NCI-H1048 (cell line): ENCODE measurements at places on chromosomes 3 and 15.

DNA sequence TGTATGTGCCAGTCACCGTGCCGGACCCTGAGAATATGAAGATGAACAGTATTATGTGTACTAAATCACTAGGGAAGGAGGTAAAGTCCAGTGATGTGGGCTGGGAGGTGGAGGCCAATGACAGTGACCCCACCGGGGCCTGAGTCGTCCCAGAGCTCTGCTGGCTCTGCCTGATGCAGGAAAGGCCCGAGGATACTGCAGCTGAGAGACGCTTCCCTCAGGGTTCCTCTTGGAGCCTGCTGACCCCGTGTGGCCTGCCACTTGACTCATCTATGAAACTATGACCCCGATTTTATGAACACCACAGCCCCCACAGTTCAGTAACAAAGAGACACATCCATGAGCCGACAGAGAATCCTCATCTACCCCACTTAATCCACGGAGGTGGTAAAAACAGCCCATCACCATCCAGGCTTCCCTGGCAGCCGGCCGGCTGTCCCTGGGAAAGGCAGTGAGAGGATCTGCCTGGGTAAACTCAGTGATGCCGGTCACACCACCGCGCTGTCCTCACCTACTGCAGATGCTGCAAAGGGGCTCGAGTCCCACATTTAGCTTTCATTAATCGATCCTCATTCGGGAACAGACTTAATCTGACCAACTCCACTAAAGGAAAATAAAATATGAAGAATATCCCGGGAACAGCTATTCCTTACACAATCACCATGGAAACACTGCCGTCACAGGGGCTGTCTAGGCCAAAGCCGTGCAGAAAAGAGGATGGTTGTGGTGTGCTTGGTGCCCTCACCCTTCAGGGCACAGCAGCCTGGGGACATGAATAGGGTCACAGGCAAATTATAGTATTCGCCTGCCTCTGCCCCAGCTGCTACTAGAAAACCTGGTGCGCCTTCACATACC, 82.9 kb downstream of the ARRDC4 start:
- DNase-seq = no peak

DNA sequence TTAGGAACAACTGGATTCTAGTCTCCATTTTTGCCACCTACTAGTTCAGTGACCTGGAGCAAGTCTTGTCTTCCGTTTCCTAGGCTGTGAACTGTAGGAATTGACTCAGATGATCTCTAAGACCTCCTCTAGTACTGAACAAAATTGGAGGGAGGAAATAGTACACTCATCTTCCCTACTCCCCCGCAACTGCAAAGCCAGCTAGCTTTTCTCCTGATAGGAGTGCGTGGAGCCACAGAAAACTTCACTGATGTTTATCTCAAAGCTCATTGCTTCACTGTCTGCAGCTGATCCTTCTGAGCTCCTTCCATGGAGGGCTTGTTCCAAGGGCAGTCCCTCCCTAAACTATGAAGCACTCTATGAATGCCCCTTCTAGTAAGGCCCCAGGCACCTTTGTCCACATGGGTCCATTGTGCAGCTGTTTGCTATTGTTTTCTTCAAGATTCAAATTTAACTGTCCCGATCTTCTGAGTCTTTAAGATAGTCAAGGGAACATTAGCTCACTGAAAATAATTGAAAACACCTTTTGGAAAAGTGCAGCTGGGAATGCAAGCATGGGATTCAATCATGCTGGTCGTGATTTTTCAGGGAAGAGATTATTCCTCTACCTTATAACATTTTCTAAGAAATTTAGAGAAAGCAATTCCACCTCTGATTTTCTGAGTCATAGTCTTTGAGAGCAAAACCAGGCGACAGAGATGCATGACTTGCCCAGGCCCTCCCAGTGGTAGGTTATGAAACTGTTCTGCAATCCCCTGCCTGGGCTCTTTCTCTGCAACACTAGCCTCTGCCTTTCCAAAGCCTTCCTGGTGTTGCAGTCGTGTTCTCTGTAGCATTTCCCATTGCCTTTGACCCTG, 24.3 kb downstream of the FILIP1L start:
- DNase-seq = no peak

- no peak for DNase-seq
Measured at GRCh38 chr3:15265655-15266509, 59.8 kb downstream of the CAPN7 start.

- no peak for DNase-seq
Measured at GRCh38 chr3:179088306-179088705, 16.7 kb upstream of the ZMAT3 start.

- DNase-seq = no peak
Measured at GRCh38 chr3:14772533-14773138, 46.1 kb upstream of the FGD5 start.

GRCh38 chr3:46575577-46576222, 9.6 kb upstream of the LRRC2 start:
- DNase-seq = no peak

GRCh38 chr3:39189150-39189958, 3.0 kb downstream of the XIRP1 start:
- no peak for DNase-seq

GRCh38 chr3:25281041-25281731, 146.9 kb upstream of the RARB start:
- DNase-seq = no peak

DNA sequence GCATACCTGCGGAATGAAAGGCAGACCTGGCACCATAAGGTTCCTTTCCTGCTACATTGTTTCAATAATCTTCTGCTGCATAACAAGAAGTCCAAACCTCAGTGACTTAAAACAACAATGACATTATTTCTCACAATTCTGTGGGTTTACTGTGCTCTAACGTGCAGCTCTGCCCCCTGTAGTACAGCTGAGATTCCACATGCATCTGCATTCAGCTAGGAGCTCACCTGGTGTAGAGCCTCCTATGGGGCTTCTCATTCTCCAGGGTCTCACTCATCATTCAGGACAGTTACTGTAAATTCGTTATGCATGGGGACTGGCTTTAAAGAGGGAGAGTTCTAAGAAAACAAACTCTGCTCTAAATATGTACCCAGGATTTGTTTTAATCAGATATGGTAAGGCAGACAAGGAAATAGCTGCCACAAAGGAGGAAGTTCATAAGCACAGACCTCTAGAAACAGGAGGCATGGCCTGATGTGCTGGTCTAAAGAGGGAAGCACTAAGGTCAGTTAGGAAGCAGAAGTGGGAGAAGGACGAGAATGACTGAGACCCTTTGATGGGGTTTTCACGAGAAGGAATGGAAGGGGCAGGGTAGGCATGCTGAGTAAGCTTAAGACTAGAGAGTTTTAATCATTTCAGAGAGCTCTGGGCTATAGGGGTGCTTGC, 347.0 kb downstream of the NEK10 start:
- DNase-seq = no peak

DNA sequence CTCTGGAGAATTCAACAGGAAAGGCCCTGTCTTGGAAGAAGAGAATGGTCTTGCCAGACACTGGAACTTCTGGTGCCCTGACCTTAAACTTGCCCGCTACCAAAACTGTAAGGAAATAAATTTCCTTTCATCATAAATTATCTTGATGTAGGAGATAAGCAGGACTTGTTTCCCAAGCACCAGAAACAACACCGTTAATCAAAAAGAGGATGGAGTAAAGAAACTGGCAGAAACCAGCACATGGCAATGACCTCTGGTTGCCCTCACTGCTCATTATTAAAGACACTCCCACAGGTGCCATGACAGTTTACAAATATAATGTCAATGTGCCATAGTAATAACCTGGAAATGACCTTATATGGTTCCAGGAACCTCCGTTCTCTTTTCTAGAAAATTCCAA, 426.1 kb downstream of the EDEM1 start:
- no peak for DNase-seq

GRCh38 chr3:159938714-159939113, 49.9 kb upstream of the IL12A start:
- no peak for DNase-seq

GRCh38 chr3:188797045-188797444, 374.7 kb upstream of the TPRG1 start:
- DNase-seq = no peak

GRCh38 chr15:77791941-77792340, 159.2 kb upstream of the LINGO1 start:
- DNase-seq = no peak

- DNase-seq = no peak
Measured at GRCh38 chr3:132720228-132720627, 2.0 kb downstream of the NPHP3 start.
